ENCODE measurements at places on chromosomes 5 and 9.

GRCh38 chr5:32712481-32713360, 1.6 kb downstream of the NPR3 start:
- no peak for DNase-seq

- no peak for DNase-seq
Measured at GRCh38 chr9:118674942-118675341, 694.3 kb downstream of the BRINP1 start.

GRCh38 chr9:34568133-34568532, 21.4 kb downstream of the CNTFR start:
- no peak for DNase-seq

- no peak for DNase-seq
Measured at GRCh38 chr5:82365744-82366228, 87.6 kb upstream of the RPS23 start.

DNA sequence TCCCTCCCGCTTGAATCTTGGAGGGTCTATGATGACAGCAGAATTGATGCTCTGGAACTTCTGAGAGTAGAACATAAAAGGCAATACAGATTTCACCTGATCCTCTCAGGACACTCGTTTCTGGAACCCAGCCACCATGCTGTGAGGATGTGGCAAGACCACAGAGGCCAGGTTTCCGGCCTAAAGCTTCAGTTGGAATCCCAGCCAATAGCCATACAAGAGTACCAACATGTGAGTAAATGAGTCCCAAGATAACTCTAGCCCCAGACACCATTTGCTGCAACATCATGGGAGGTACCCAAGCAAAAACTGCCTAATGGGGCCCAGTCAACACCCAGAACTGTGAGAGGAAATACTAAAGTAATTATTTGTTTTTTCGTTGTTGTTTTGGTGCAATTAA, 65.7 kb upstream of the MARCHF11 start:
- no peak for DNase-seq

DNA sequence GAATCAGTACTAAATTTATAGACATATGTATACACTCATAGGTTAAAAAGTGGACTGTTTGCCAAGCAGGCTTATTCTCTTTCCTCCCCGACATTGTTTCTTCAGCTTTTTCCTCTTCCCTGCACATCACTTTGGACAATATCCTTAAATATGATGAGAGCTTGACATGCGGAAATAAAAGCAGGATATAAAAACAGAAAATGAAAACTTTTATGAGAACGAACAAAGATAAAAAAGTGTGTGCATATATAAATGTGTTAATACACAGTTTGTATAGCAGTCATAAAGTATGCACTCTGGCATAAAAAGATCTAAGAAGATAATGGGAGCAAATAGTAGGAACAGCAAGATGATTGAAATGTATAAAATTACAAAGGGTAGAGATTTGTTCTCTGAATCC, 86.4 kb upstream of the IFNE start:
- DNase-seq = no peak

DNA sequence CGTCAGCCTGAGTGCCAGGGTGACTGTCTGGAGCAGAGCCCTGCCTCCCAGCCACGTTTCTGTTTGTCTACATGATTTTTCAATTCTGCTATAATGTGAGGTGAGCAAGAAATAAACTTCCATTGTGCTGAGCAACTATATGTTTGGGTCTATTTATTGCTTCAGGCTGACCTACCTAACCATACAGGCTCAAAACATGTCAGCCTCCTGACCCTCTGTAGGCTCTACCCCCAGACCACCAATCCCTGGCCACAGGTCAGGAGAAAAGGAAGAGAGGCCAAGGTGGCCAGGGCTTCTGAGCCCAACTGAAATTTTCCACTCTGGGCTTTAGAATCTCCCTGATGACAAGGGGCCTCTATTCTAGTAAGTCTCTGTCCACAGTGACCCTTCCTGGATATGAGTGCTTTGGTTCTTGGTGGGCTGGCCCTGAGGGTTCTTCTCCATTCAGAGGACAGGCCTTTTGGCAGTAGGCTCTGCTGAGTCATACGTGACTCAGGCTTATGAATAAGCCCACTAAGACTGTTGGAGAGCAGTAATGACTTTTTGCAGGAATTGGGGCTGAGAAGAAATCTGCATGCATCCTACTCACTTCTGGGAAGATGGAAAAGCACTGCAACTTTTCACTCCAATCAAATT, 117.2 kb upstream of the TBCA start:
- DNase-seq = no peak

DNA sequence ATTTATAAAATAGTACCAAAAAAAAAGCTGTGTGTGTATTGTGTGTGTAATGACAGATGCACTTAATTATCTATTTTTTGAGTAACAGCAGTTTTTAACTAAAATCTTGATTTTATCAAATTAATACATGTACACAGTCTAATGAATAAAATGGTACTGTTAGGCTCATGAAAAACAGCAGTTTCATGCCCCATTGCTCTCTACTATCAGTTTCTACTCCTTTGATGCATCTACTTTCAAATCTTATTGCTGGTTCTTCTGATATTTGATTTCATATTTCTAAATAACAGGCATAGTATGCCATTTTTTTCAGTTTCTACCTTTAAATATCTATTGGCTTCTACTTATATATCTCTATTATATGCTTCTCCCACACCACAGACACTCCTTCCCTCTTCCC, 117.4 kb downstream of the CCDC171 start:
- DNase-seq = no peak

GRCh38 chr5:148384380-148384737, 601 bp downstream of the FBXO38 start:
- DNase-seq = no peak

GRCh38 chr5:34923694-34924461, 5.5 kb upstream of the DNAJC21 start:
- no peak for DNase-seq

- no peak for DNase-seq
Measured at GRCh38 chr5:30991462-30991861, 202.0 kb upstream of the CDH6 start.

GRCh38 chr5:150081541-150082283, 4.6 kb downstream of the CSF1R start:
- no peak for DNase-seq

DNA sequence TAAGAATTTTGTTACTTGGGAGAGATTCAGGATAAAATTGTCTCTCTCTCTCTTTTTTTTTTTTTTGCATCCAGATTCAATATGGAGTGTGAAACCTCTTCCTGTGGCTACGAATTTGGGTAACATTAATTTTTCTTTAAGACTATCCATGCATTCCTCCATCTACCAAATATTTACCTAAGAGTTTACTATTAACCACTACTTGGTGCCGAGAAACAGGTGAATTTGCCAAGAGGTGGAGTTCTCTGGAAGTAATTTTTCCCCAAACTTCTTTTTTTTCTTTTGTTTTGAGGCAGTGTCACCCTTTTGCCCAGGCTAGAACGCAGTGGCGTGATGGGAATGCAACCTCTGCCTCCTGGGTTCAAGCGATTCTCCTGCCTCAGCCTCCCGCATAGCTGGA, 206.3 kb upstream of the VLDLR start:
- DNase-seq = no peak

GRCh38 chr5:95533106-95533505, 21.7 kb downstream of the SKIC3 start:
- no peak for DNase-seq

GRCh38 chr5:76425146-76425545, 22.1 kb downstream of the IQGAP2 start:
- no peak for DNase-seq

DNA sequence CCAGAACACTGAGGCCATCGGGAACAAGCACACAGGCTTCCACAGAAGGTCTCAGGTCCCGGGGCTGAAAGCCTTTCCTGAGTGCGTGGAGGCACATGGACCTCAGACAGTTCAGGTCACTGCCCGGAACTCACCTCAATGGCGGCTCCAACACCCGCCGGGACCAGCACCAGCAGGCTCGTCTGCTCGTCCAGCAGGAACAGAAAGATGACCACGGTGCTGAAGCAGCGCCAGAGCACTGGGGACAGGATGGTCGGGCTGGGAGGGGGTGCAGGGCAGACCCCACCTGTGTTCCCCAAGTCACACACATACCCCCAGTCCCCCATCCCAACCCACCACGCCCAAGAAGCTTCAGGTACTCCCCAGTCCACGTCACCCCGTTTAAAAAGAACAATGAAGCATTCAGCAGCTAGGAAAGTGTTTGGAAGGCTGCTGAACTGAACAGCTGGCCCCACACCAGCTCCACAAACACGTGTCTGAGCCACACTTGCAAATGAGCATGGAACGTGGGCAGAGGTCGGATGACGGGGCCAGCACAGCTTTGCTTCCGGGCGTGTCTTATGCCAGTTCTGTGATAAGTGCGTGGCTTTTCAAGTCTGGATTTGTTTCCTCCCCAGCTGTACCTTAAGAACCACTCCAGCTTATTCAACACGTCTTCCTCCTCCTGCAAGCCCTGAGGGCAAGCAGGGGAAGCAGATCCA, 14.6 kb downstream of the CLPTM1L start:
- no peak for DNase-seq

DNA sequence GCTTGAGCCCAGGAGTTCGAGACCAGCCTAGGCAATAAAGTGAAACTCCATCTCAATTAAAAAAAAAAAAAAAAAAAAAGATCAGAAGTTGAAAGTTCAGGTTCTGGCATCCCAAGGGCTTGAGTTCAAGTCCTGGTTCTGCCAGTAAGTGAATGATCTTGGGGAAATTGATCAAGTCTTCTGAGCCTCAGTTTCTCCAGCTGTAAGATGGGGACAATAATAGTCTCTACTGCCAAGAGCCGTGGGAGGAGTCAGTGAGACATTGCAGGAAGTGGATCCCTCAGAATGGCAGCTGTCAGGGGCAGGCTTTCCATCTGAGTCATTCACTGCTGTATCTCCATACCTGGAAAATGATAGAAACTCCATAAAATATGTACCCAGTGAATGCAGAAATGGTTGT, 37.8 kb upstream of the FUBP3 start:
- DNase-seq = no peak

- DNase-seq = no peak
Measured at GRCh38 chr9:131103024-131103423, 6.7 kb downstream of the AIF1L start.

GRCh38 chr5:14250748-14251701, 107.9 kb downstream of the TRIO start:
- no peak for DNase-seq

DNA sequence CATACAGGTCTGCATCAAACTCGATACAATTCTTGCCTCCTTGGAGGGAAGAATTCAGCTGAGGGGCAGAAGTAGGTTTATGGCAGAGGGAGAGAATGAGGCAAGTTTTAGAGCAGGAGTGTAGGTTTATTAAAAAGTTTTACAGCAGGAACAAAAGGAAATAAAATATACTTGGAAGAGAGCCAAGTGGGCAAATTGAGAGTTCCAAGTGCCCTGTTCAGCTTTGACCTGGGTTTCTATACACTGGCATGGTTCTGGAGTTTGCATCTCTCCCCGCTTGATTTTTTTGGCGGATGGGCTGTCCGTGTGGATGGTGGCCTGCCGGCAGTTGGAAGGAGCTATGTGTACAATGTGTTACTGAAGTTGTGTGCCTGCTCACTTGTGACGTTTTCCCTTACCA, 116.1 kb downstream of the ALDH1A1 start:
- DNase-seq = no peak

- no peak for DNase-seq
Measured at GRCh38 chr9:91042541-91042940, 240.9 kb downstream of the SYK start.

DNA sequence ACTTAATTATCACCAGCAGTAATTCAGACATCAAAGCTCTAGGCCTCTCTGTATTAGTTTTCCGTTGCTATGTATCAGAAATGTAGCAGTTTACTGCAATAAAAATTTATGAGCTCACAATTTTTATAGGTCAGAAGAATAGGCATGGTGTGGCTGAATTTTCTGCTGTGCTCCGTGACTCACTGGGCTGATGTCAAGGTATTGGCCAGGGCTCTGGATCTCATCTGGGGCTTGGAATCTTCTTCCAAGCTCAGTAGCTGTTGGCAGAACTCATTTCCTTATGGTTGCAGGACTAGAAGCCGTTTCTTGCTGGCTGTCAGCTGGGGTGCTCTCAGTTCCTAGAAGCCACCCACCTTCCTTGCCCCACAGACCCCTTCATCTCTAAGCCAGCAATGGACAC, 66.3 kb downstream of the PSAT1 start:
- no peak for DNase-seq

DNA sequence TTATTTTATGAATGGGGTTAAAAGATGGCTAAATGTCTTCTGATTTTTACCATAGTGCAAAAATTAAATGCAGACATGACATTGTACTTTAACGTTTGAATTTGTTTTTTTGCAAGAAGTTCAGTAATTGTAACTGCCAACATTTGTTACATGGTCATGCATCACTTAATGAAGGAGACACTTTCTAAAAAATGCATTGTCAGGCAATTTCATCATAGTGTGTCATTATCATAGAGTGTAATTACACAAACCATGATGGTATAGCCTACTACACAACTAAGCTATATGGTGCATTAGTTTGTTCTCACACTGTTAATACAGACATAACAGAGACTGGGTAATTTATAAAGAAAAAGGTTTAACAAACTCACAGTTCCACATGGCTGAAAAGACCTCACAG, 50.0 kb upstream of the NAA35 start:
- DNase-seq = no peak

DNA sequence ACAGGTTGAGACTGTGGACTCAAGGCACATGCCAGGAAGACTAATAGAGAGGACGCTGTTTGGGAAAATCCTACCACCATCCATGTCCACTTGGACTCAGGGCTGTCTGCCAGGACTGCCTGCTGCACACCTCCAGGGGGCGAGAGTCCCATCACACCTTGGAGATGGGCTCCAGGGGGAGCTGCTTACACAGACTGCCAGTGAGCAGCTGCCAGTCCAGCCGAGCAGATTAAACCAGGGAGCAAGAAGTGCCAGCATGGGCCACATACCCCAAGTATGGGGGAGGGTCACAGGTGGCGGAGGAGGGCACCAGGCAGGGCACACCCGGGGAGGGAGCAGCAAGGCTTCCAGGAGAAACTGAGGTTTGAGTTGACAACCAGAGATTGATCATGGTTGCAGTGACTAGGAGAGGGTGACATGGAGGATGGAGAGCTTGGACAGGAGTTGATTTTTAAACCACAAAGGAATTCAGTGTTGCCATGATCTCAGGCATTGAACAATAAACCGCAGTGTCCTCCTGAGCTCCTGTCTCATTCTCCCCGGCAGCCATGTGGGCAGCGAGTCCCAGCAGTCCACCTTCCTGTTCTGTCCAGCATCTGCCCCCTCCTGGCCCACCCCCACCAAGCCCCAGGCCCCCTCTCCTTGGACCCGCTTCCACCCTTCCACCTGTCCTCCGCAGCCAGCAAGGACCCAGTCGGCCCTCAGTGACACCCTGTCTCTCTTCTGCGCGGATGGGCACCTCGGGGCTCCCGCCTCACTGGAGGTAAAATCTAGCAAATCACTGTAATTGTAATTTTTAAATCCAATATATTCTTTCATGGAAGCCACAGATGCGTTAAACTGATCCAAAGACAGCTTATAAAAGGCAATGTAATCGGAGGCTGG, 3.1 kb upstream of the VAV2 start:
- no peak for DNase-seq

GRCh38 chr5:82104872-82105271, 133.0 kb downstream of the ATG10 start:
- DNase-seq = no peak

GRCh38 chr5:38404667-38405276, 146.4 kb downstream of the EGFLAM start:
- DNase-seq = no peak

GRCh38 chr5:90338712-90339372, 70.7 kb downstream of the CETN3 start:
- no peak for DNase-seq

- DNase-seq = no peak
Measured at GRCh38 chr5:124972703-124973102, 226.3 kb upstream of the ZNF608 start.

All from stimulated activated CD8-positive, alpha-beta memory T cell treated with anti-CD3 and anti-CD28 coated beads, Interleukin-15, amount 100 ng/mL, for 1 hour (primary cell).